ENCODE measurements at places on chromosomes 1 and 21.

GRCh38 chr1:205629751-205630150 is 2.1 kb downstream of the ELK4 start:
- DNase-seq = no peak

DNA sequence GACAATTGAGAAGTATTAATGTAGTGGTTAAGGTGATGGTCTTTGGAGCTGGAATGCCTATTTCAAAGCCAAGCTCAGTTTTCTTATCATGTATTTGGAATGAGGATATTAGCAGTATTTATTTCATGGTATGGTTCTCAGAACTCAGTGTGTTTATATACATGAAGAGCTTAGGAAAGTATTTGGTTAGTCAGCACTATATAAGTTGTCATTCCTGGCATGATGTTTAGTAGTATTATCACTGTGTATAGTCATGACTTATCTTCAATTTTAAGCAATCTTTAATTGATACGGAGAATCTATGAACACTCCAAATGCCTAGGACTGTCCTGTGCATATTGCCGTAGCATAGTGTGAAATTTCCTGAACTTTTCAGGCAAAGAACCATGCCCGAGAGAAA is 501.9 kb upstream of the USP24 start:
- no peak for DNase-seq

DNA sequence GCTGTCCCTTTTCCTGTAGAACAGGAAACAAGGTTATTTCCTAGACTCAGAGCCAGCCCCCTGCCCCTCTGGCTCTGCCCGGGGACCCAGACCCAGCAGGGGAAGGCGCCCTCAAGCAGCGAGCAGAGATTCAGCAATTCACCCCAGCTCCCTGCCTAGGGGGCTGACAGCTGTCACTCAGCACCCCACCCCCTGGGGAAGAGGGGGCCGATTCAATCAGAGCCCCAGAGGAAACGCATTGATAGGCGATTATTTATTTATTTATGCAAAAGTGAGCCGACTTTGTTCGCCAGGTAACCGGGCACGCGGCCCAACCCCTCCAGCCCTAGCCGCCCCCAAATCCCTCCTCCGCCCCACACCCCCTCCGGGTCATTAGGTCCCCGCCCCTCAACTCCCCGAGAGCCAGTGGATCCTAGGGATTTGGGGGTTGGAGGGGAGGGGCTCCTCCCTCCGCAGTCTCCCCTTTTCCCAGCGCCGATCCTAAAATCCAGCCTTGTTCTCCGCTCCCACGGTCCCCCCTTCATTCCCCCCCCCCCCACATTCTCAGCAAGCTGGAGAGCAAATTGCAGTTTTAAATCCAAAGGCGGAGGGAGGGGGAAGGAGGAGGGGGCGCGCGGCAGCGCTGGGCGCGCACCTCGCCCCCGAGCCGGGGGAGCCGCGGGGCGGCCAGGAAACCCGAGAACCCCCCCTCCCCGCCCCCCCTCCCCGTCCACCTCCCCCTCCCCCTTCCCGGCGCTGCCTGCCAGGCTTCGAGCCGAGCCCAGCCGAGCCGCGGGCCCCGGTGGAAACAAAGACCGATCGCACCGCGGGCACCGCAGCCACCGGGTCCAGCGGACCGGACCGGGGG is 1.3 kb downstream of the AHDC1 start:
- DNase-seq = no peak

DNA sequence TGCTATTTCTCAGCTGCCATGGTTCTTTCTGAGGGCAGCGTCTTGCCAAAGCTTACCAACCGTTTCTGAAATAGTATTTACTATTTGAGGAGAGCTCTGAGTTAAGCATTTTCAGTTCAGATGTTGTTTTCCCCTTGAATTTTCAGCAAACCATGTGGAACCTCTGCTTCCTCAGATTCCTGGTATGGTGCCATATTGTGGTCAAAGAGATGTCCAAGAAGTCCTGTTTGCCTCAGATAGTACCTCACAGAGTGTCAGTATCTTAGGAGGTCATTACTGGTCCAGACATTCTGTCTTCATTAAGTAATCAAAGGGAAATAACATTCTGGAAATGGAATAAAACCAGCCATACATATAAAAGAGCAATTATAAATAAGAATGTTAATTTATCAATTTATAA is 36.6 kb downstream of the VANGL2 start:
- no peak for DNase-seq

DNA sequence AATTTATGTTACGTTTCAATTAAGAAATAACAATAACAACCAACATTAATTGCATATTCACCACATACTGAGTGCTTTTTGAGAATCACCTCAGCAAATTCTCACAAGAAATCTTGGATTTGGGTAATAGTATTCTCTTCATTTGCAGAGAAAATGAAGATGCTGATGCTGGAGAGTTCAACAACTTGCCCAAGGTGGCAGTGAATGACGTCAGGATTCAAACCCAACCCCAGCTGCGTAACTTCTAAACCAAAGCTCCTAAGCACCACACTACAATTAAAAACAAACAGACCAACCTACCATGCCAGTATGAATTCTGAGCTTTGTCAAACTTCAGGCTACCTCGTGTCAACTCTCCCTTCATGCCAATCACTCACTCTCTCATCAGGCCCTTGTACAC is 46.7 kb upstream of the GJB5 start:
- DNase-seq = no peak

- DNase-seq = no peak
Measured at GRCh38 chr1:25784575-25785051, 15.4 kb upstream of the SELENON start.

DNA sequence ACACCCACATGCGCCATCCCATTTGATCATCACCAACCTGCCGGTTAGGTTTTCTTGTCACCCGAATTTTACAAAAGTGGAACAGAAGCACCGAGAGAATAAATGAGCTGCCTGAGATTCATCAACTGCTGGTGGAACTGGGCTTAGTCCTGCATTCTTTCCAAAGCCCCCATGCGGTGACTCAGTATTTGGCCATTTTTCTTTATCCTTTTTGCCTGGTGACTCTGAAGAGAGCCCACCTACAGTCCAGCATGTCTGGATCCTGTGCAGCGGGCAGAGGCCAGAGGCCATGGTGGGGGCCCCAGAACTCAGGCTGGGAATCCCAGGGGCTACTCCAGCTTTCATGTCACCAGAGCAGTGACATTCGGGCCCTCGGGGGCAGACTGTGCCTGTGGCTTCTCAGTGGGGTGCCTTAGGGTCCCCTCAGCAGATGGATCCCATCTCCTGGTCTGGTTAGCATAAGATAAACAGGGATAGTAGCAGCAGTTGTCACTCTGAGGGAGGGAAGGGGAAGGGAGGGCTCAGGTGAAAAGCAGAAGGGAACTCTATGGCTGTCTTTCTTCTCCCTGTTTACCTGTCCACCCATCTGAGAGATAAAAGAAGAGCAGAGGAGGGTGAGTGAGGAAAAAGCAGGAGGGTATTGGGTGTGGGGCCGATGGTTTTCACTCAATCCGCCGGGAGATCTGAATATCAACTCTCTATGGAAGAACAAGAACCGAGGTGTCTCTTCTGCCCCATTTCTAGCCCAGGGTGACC is 63.2 kb downstream of the KIF26B start:
- DNase-seq = no peak

- DNase-seq = no peak
Measured at GRCh38 chr1:41305576-41306363, 55.5 kb upstream of the FOXO6 start.

GRCh38 chr1:201774224-201774982 is 54.6 kb upstream of the IPO9 start:
- no peak for DNase-seq

DNA sequence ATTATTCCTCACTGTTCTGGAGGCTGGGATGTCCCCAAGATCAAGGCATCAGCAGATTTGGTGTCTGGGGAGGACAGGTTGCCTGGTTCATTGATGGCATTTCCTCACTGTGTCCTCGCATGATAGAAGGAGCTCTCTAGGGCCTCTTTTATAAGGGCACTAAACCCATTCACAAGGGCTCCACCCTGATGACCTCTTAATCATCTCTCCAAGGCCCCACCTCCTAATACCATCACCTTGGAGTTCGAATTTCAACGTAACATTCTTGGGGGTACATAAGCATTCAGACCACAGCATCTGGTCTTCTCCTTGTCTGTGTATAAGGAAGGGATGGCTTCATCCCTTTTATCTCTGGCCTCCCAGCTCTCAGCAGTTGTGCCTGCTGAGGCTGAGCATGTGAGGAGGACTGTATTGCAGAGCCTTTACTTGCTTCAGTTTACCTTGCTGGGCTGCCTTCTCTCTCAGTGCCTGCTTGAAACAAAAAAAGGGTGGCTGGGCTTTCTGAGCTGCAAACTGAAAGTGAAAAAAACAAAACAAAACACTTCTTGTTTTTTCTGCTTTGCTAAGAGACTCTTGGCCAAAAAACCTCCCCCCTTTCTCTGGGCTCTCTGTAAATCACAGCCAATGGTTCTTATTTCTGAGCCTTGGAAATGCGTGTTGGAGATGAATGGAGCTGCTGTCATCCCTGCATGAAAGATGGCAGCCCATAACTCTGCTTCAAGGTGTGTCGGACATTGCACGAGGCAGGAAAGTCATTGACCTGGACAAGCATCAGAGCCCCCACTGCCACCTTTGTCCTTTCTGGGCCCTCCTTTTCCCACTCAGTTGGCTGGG is 75.8 kb downstream of the RHOU start:
- no peak for DNase-seq

GRCh38 chr1:157369808-157370521 is 182.3 kb downstream of the FCRL5 start:
- no peak for DNase-seq

GRCh38 chr1:246160374-246160773 is 346.7 kb downstream of the SMYD3 start:
- no peak for DNase-seq

GRCh38 chr21:35020902-35021301 is 28.2 kb downstream of the RUNX1 start:
- DNase-seq = no peak

DNA sequence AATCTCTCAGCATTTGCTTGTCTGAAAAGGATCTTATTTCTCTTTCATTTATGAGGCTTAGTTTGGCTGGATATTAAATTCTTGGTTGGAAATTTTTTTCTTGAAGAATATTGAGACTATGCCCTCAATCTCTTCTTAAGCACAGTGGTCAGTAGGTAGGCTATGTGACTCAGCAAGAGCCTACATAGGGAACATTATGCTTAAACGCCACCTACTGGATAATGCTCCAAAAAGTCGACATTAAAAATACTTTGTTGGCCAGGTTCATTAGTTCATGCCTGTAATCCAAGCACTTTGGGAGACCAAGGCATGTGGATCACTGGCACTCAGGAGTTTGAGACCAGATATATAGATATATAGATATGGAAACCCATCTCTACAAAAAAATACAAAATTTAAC is 678.0 kb upstream of the USP24 start:
- no peak for DNase-seq

- no peak for DNase-seq
Measured at GRCh38 chr1:210143465-210144062, 89.0 kb upstream of the SERTAD4 start.

DNA sequence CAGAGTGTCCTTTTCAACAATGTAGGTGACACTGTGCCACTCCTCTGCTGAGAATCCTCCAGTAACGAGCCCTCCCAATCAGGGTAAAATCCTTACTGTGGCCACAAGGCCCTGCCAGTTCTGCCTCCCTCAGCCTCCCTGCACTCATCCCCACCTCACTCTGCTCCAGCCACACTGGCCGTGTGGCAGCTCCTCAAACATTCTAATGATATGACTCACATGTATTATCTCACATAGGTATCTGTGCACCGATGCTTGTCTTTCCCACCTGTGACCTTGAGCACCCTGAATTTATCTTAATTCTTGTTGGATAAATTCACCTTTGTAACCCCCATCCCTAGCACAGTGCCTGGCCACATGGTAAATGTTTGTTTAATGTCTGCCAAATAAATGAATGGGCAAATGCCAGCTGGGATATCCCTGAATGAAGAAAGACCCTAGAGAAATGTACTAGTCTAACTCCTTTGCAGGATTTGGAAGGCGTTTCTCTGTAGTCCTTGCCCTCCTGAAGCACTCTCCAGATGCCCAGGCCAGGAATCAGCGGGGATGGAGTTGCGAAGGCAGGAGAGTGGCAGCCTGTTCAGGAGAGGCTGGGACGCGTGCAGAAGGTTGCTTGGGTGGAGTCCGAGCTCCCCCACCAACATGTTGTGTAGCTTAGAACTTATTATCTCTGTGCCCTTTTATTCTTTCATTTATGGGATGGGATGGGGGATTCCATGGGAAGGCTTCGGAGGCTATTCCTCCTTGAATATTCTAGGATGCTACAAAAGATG is 106.0 kb downstream of the TMEM53 start:
- no peak for DNase-seq

GRCh38 chr1:1455366-1455884 is 5.9 kb downstream of the ATAD3C start:
- DNase-seq = no peak

DNA sequence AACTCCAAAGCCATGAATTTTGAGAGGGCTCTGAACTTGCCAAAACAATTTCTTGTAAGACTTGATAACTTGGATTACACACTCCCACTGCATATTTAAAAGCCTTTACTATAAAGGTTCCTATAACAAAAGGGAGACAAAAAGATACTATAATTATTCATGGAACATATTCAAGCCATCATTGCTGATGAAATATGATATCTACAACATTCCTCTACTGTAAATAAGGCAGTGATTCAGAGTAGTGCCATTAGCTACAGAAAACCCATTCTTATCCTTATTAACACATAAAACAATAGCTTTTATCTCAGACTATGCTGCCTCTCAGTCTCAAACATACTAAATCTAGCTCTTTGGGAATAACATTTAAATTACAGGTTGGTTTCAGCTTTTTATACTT is 675.5 kb upstream of the CXADR start:
- DNase-seq = no peak

DNA sequence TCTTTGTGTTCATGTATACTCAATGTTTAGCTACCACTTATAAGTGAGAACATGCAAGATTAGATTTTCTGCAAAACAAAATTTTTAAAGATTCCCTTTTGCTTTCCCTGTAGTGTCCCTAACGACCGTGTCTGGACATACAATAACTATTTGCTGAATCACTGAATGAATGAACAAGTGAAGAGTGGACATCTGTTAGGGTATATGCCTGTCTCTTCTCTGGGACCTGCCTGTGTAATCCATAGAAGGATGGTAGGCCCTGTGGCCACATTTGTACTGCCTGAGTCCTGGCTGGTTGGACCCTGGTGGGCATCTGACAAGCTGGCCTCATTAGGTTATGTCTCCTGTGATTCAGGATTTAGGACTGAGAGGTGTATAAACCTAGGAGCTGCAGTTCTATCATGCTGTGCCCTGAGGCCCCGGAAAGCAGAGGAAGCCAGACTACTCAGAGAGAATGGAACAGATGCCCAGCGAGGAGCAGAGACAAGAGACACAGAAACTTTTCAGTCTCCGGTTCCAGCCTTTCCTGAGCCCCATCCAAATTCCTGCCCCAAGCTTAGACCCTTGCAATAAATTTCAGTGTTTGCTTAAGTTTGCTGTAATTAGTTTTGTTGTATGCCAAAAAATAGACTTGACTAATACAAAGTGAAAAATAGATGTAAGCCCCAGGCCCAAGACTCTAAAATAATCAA is 7.5 kb upstream of the NCF2 start:
- no peak for DNase-seq

DNA sequence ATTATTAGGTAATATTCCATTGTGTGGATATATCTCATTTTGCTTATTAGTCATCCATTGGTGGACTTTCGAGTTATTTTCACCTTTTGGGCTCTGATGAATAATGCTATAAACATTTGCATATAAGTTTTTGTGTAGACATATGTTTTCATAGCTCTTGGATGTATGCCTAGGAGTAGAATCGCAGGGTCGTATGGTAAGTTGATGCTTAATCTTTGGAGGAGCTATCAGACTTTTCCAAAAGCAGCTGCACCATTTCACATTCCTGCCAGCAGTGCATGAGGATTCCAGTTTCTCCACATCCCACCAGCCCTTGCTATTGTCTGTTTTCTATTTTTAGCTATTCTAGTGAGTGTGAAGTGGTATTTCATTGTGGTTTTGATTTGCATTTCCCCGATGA is 120.3 kb upstream of the TMEM51 start:
- DNase-seq = no peak
